GM04503 (cell line): ENCODE measurements at places on chromosomes 2 and 18.

DNA sequence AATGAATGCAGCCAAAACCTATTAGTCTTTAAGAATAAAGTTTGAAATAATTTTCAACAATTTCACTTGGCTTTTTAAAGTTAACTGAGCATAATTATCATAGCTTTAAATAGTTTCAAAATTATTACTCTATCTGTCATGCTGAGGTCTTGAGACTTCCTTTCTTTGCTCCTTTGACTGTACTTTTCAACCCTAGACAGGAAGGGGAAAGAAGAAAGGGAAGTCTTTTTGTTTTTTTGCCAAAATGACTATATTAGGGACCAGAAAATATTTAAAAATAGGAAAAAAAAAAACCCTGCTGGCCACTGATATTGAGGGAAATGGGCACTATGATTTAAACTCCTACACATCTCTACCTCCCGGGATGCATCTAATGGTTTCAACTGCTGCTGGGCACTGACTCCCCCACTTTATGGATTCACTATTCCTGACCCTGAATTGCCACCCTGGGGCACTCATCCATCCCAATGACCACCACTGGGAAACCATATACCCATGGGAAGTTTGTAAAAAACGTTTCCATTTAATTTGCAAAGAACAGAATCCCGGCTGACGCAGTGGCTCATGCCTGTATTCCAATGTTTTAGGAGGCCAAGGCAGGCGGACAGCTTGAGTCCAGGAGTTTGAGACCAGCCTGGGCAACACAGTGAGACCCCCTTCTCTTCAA lies 50.5 kb downstream of the GAREM1 start:
- DNase-seq, result no peak

DNA sequence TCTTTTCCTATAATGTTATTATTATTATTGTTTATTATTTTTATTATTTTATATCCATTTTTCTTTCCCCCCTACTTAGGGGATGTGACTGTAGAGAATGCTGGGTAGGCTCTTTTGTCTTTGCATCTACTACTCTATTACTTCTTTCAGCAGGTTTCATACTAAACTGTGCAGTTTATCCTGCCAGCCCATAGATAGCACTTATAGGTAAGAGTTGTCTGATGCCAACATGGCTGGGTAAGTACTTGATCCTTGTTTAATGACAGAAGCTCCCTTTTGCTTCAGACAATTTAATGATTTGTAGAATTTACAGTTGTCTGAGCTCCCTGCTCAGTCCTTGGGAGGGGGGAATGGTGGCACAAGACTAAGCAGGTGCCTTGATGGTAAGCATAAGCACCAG lies 262.9 kb upstream of the CDH2 start:
- DNase-seq, result no peak

DNA sequence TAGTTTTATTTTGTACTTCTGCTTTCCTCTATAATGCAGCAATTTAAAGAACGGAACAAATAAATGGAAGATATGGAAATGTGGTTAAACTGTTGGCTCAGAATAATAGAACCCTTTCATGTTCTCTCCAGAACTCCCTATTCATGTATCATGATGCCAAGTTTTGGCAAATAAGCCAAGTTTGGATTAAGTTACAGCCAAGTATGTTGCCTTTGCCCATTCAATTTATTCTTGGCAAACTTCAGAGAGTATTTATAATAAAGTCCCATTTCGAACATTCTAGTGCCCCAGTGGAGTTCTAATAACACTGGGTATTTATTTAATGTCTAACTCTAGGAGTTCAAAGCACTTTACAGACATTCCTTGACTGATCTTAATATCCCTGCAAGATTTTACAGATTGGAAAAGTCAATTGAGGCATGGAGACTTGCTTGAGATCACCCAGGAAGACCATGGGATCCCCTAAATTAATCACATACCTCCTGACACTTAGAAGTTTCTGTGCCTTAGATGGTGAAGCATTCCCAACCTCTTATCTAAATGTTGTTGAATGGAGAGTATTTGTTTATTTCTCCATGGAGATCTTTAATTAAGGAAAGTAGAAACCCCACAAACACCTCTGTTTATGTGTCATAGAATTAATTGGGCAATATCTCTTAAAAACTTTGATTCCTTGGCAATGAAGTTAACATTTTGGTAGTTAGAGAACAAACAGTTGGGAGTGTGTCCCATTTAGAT lies 106.7 kb downstream of the ACKR3 start:
- DNase-seq, result no peak

GRCh38 chr2:239184968-239185903 lies 215.6 kb downstream of the HDAC4 start:
- DNase-seq, result no peak

- DNase-seq, result no peak
Observed at GRCh38 chr2:177058747-177059146, 153.8 kb upstream of the HNRNPA3 start.

DNA sequence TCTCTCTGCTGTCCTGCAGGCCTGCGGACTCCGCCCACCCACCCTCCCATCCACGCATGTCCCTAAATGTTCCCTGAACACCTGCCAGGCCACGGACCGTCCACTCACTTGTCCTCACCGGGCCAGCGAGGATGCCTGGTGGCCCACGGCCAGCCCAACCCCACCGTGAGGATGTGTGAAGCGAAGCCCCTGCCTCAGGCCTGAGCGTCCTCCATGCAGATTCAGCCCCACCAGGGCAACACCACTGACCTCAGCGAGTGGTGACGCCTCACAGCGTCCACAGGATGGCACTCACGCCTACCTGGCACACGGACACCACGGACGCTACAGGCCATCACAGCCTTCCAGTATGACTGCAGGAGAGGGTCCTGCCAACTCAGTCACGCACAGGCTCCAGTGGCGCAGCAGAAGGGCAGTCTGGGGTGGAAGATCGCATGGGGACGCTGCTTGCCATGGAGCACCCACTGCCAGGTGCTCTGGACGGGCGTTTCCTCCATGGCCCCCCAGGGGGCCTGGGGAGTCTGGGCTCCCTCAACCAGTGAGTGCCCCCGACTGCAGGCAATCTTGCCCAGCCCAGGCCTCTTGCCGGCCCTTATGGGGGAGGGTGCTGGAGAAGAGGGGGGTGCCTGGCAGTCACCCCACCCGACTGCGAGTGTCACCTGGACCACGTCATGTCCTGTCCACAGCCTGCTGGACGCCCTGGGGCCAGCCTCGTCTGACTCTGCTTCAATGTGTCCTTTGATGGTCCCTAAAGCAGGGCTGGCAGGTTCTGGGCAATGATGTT lies 25.4 kb downstream of the HDAC4 start:
- DNase-seq, result no peak

GRCh38 chr2:61792355-61792890 lies 61.4 kb downstream of the FAM161A start:
- DNase-seq, result no peak

- DNase-seq, result no peak
Observed at GRCh38 chr2:137420744-137421143, 543.5 kb upstream of the HNMT start.
